NT2/D1 (cell line): ENCODE measurements at places on chromosomes 12 and 14.

DNA sequence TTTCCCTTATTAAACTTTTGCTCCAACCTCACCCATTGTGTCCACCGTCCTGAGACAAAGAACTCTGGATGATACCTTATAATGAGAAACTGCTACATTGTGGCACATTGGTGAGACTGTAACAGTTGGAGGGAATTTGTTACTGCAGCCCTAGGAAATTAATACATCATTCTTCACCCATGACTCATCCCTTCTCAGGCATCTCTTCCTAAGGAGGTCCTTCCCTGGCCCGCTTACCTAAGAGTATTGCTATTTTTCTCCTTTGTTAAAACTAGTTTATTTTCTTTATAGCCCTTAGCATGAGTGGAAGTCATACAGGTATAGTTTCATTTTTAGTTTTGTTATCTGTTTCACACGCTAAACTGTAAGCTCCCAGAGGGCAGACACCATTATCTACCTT is 87.1 kb downstream of the TMEM260 start:
- no peak for DNase-seq

DNA sequence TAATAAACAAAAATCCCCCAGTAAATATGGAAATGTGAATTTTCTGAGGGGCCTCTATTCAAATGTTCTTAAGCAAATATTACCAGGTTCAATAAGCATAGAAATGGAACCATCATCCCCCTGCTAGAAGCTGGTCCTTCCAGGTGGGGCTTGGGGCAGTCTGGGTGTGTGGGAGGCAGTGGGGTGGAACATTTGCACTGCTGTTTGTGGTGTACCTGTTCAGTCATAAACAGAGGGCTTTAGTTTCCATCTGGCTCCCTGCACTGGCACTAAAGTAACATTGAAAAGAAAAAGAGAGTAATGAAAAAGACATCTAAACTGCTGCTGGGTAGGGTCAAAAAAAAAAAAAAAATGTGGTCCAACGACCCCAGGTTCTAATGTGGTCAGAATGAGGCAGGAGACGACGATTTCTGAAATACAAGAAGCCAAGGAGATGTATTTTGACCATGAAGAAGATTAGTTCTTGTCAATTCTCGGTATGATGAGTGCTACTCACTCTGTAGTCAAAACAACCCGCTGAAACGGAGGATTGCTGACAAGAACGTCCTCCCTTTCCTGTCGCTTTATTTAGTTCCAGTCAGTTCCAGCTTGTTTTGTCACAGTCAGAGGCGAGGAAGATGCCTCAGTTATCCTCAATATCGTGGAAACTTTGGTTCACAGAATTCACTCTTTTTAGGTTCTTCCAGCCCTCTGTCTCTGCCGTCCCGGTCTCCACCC is 44.2 kb upstream of the MANSC4 start:
- DNase-seq: no peak

GRCh38 chr12:95014554-95014953 is 11.1 kb upstream of the NDUFA12 start:
- DNase-seq: no peak

DNA sequence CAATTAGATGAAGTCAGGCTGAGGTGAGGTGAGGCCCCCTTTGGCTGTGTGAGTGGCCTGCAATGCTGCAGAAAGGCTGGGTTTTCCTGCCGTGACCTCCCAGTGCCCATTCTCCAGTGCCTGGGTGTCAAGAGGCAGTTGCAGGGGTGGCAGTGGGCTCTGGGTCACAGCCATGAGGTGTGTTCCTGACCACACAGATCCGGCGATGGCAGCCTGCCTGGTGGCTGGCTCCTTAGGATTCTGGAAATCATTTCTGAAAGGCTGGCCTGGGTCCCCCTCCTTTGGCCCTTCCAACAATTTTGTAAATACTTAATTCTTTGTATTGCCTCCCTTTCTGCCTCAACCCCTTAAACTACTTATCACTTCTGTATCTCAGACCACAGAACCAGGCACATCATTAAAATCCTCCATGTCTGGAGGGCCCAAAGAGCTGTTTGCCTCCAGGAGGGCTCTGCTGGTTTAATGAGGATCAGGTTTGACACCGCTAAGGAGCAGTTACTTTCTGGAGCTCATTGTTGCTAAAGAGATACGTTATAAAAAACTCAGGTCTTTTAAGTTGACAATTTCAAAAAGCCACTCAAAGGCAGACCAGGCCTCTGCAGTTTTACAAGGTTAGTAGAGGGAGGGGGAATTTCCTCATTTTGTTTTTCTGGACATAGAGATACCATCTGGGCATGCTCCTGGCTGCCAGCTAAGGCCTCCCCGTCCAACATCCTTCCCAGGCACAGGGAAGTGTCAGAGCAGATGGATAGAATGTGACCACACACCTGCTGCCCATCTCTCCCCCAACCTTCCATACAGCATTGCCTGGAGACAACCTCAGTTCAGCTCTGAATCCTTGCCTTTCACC is 204.4 kb downstream of the FOXN3 start:
- DNase-seq: no peak

GRCh38 chr12:1439687-1440086 is 154.7 kb downstream of the FBXL14 start:
- DNase-seq: no peak

- no peak for DNase-seq
Measured at GRCh38 chr12:77102691-77103090, 37.3 kb upstream of the E2F7 start.

DNA sequence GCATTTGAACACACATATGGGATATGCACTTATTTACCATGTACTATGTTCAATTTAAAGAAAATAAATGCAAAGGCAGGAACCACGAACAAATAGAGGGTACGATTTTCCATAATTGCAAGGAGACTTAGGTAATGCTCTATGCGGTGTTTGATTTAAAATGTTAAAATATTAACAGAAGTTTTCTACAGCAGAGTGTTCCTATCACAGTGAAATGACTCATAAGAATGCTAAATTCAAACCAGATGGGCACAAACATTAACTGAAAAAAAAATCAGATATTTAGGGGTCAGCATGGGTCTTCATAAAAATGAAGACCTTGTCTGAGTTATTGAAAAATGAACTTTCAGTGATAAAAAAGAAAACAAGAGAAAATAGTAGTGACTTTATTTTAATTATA is 65.4 kb downstream of the LLPH start:
- no peak for DNase-seq

DNA sequence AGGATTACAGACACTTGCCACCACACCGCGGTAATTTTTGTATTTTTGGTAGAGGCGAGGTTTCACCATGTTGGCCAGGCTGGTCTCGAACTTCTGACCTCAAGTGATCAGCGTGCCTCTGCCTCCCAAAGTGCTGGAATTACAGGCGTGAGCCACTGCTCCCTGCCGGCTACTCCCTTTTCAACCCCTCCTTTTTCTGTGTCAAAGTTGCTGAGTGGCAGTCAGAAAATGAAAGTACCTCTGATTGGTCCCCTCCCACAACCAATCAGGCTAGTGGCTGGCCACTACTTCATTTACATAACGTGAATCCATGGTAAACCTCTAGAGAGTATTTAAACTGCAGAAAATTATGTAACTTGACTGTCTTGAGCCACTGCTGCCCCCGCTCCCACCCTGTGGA is 5.9 kb downstream of the RESF1 start:
- DNase-seq: no peak

GRCh38 chr12:115444346-115444745 is 760.4 kb upstream of the TBX3 start:
- DNase-seq: no peak

DNA sequence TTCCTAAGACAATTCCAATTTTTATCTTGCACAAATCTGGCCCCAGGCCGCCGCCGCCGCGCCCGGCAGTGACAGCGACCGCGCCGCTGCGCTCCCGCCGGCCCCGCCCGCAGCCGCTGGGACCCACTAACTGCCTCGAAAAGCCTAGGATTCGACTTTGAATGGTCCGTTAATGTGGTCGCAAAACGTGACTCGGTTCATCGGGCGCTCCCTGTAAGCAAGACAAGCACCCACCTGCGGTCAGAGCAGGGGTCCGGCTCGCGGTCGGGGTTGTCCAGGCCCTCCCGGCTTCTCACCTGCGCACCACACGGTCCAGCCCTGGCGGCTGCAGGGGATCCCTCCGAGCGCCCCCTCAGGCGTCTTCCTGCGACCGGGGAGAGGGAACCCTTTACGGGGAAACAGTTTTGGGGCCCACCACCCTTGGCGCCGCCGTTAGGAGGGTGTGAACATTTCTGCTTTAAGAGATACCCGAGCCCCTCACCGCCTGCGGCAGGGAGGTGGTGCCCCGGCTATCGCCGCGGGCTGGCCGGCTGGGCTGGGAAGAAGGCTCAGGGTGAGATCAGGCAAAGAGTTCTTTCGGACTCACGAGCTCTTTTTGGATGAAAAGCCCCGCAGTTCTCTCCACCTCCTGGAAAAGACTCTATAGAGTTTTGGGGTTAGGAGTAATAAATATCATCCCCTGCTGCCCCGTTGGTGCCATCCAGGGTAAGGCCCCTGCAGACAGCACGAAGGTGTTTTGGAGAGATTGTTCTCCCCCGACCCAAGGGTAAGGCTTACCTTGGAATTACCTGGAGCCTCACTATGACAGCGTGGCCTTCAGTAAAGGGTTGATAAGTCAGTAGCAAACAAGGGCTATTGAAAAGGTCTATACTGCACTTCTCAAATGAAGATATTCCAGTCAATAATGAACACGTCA is 13.6 kb upstream of the FOXJ2 start:
- DNase-seq: peak; percentile 99

DNA sequence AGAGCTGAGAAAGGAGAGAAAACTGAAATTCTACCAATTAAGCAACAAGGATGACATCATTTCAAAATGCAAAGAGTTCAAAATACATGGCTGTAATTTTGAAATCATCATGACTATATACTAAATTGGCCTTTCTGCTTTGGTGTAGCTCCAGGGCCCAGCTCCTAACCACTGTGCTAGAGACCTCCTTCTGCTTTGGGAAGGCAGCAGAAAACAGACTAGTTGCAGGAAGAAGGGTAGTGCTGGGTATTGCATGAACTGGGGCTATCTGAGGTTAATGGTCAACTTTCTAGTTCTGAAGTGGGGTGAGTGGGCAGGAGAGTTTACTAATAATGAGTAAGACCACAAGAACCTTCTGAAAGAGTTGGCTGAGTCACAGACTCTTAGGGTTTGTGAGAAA is 66.2 kb downstream of the PTGER2 start:
- no peak for DNase-seq

GRCh38 chr14:57199921-57200320 is 68.8 kb downstream of the EXOC5 start:
- no peak for DNase-seq

DNA sequence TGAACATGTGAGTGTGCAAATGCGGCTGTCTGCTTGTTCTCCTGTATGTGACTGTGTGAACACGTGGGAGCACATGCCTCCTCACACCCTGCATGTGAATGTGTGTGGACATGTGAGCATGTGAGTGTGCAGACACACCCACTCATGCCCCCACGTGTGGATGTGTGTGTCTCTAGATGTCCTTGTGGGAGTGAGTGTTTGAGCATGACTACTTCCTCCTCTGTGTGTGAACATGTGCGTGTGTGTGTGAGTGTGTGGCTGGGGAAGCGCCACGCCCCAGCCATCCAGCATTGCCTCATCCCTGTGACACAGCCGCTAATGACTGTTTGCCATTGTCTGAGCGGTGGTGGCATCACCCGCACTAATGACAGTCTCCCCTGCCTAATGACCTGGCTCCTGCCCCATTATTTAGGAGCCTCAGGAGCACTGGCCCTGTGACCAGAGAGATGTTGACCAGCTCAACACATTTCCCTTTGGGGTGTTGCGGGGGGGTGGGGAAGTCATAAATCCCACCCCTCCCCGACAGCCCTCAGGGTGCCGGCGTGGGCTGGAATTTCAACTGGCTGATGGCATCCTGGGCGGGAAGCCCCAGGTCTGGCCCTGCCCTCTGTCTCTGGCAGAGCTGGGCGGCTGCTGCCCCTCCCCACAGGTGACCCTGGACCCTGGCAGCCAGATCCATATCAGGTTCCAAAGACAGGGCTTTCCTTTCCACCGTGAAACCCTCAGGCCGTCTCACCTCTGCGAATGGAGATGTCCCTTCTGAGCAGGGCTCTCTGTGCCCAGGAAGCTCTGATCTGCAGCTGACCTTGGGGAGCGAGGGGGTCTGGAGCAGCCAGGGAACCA is 11.5 kb upstream of the KRT80 start:
- no peak for DNase-seq

GRCh38 chr14:95467657-95468056 is 48.8 kb downstream of the SYNE3 start:
- DNase-seq: no peak

DNA sequence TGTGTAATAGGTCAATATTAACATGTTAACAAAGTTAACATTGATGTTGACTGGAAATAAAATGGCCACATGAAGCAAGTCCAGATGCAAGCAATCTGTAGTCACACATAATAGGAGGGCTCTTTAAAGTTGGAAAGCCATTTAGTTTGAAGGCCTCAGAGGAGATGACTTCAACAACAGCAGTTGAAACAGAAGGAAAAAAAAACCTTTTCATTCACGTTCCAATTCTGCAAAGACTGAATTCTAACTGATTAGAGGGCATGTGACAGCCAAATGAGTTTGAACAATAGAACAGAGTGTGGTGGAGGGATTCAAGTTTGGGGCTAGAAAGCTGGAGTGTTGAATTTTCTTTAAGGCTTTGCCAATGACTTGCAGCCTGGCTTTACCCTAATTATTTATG is 41.5 kb upstream of the DAAM1 start:
- no peak for DNase-seq

DNA sequence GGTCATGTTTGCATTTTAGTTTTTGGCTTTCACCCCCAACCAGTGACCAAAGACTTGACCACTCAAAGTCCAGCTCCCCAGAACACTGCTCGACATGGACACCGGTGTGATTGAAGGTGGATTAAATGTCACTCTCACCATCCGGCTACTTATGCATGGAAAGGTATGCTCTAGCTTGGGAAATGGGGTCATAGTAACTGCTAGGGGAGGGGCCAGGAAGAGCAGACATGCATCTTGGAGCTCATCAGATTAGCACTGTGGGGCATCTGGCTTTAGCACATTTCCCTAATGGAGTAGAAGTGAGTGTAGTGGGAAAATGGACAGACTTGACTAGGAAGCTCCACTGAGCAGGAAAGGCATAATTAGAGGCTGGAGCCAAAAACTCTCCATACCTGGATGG is 2.8 kb downstream of the PCBP2 start:
- DNase-seq: no peak

DNA sequence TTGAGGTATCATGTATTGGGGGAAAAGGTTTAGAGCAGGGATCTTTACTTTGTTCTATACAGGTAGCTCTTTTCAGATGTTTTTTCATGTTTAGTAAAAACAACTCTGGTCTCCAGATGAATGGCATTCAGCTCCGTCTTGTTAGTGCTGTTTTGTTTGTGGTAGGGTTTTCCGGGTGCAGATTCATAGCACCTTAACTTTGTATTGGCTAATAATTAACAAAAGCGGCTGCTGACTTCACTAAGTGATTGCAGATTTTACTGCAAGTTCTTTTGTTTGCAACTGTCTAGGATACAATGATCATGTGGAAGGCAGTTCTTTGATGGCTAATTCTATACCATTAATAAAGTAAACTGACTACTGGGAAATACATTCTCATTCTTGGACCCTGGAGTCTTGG is 32.2 kb upstream of the BHLHE41 start:
- DNase-seq: no peak

DNA sequence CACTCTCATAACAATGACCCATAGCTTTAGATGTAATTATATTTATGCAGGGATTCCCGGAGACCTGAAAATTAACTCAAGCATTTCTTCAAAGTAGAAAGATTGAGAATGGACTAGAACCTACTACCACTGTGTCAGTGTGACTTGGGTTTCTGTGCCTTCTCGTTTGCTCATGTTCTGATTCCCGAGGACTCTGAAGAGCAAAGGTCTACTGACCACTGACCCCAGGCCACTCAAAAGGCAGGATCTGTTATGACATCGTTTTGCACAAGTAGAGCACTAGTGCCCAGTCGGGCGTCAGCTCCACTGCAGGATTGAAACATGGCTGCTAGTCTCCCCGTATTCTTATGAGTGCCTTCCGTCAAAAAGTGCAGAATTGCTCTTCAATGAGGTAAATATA is 53.8 kb upstream of the DHRS4 start:
- DNase-seq: no peak
